ENCODE measurements at places on chromosomes 3 and 15.

DNA sequence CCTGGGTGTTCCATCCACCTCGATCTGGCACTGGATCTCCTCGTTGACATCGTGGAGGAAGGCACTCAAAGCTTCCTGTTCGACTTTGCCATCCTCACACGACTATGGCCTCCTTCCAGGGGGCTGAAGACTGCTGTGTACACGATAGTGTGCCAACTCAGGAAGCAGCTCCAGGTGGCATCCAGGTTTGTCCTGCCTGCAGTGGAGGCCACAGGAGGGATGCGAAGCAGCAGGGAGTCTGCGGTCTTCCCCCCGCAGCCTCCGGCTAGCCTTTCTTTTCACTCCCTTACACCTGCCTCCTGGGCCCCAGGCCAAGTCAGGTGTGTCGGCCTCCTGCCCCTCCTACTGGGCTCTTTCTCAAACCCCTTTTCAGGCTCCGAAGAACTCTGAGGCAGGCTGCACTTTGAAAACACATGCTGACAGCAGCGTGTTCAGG, 32.2 kb downstream of the SYNM start:
- DNase-seq: no peak

GRCh38 chr3:115251509-115251908, 104.4 kb upstream of the ZBTB20 start:
- DNase-seq: no peak

GRCh38 chr3:156050918-156051317, 69.5 kb upstream of the KCNAB1 start:
- DNase-seq: no peak

DNA sequence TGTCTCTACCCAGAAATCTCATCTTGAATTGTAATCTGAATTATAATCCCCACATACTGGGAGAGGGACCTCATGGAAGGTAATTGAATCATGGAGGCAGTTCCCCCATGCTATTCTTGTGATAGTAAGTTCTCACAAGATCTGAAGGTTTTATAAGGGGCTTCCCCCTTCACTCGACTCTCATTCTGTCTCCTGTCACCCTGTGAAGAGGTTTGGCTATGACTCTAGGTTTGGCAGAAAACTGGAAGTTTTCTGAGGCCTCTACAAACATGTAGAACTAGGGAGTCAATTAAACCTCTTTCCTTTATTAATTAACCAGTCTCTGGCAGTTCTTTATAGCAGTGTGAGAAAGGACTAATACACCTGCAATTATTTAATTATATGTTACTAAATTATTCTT, 125.2 kb upstream of the TGFBR2 start:
- no peak for DNase-seq

GRCh38 chr3:186990878-186991308, 60.6 kb downstream of the ST6GAL1 start:
- DNase-seq: no peak

GRCh38 chr15:67199881-67200763, 54.3 kb downstream of the AAGAB start:
- DNase-seq: no peak
